ENCODE measurements at places on chromosomes 3 and 15.

DNA sequence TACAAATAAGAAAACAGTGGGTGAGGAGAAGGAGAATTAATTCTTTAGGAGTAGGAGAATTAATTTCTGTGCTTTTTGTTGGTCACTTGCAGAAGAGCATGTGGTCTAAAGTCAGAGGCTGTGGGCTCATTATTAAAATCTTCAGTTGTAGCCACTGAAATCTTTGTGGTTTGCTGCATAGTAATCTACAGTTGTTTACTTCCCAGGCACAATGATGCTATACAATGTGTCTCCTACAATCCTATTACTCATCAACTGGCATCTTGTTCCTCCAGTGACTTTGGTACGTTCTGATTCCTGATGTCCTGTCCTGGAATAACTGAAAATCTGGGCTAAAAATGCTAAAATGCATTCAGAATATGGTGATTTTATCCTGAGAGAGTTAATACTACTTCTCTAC lies 21.0 kb downstream of the IFT122 start:
- no peak for DNase-seq

DNA sequence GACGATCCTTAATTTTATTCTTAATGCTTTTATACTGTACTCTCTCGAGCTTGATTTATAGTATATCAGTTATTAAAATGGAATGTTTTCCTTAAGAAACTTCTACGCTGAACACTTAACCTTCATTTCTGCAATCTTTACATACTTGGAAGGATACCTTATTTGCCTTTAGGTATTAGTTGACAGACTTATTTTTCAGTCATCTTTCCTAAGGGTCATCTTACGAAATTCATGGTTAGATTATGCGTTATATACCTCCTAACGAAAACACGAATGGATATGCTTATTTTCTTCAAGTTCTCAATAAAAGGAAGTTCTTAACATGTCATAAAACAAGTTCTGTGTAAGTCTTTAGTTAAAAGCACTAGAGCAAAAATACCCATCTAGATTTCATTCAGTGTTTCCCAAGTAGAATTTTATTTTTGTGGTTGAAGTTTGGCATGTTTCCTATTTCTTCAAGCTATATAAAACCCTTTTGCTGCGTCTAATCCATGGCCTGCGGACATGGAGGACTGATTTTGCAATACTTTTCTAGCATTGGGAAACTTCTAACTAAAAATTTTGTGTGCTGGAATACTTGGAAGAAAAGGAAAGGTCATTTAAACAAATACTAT lies 231.3 kb downstream of the TP63 start:
- no peak for DNase-seq

- DNase-seq: no peak
Measured at GRCh38 chr15:81940467-81941451, 105.1 kb downstream of the MEX3B start.

DNA sequence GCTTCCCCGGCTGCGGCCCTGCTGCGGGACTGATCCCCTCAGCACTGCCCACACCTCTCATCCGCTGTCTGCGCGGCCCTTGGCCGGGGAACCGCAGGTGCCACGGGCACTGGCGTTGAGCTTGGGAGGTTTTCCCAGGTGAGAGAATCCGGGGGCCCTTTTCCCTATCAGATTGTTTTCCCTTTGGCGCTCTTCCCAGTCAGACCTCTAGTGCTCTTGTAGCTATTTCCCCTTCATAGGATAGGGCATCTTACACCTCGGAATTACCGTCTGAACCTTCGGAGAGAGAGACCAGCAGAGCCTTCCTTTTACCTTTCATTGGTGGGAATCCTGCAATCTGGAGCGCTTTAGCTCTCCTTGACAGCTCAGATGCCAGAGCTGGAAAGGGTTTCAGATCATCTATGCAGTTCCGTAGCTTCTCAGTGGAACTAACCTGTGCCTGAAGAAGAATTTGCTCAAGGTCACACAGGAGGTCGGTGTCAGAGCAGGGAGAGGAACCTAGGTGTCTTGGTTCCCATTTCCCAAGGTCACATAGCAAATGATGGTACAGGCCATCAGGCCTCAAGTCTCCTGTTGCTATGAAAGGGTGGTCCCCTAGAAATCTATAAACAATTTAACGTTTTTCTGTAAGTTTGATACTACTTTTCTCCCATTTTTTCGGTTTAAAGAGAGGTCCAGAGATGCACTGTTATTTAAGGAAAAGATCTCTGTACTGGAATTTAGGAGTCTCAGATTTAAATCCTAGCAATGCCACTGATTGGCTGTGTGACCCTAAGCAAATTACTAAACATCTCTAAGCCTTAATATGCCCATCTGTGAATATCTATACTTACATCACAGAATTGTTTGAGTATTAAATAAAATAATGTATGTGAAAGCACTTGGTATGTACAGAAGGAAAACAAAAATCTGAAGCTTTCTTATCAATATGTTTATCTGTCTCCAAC lies 916 bp downstream of the IDH3A start:
- DNase-seq: no peak

- DNase-seq: peak; percentile 13
Measured at GRCh38 chr3:45462522-45463265, 74.3 kb downstream of the LARS2 start.

- peak; percentile 12 for DNase-seq
Measured at GRCh38 chr3:71585887-71586809, 2.6 kb upstream of the FOXP1 start.

GRCh38 chr3:32919920-32920319 lies 31.5 kb upstream of the CCR4 start:
- no peak for DNase-seq

GRCh38 chr15:71082803-71083202 lies 32.5 kb upstream of the THSD4 start:
- no peak for DNase-seq

GRCh38 chr15:79644091-79644490 lies 212.0 kb downstream of the MINAR1 start:
- DNase-seq: no peak

GRCh38 chr15:72735111-72735510 lies 48.4 kb downstream of the ADPGK start:
- DNase-seq: no peak

Measured in activated T-cell treated with anti-CD3 and anti-CD28 coated beads, Interleukin-2, amount 50 U/mL, for 4 hours (primary cell).